CD4-positive, alpha-beta T cell (primary cell): ENCODE measurements at places on chromosomes 2 and 18.

DNA sequence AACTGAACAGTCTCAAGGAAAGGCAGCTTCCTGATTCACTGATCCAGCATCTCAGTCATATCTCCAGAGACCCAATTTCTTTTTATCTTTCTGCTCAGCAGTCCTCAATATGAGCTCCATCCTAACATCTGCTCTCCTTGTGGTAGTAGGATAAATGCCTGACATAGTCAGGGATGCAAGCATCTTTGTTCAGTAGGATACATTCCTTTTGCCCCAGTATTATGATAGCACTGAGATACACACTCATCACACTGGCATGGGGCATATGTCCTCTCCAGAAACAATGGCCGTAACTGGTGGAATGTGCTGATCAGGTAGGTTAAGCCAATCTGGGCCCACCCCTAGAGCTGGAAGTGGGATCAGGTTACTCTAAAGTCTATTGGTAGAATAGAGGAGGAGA, 207.2 kb downstream of the ETAA1 start:
- DNase-seq = no peak

DNA sequence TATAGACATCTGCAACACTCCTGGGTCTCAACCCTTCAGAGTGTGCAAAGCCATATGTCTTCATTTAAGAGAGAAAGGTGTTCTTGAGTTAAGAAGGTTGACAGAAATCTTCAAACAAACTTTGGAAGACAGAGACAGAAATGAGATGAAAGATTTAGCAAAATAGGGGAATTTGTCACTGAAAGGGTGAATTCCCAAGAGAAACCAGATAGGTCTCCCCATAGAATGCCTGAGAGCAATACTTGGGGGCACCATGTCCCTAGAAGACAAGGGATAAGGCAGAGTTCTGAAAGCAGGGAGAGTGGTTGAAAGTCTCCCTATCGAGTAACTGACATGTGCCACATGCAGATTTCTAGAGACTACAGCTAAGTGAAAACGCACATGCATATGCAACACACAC, 50.0 kb downstream of the AP1S3 start:
- no peak for DNase-seq

DNA sequence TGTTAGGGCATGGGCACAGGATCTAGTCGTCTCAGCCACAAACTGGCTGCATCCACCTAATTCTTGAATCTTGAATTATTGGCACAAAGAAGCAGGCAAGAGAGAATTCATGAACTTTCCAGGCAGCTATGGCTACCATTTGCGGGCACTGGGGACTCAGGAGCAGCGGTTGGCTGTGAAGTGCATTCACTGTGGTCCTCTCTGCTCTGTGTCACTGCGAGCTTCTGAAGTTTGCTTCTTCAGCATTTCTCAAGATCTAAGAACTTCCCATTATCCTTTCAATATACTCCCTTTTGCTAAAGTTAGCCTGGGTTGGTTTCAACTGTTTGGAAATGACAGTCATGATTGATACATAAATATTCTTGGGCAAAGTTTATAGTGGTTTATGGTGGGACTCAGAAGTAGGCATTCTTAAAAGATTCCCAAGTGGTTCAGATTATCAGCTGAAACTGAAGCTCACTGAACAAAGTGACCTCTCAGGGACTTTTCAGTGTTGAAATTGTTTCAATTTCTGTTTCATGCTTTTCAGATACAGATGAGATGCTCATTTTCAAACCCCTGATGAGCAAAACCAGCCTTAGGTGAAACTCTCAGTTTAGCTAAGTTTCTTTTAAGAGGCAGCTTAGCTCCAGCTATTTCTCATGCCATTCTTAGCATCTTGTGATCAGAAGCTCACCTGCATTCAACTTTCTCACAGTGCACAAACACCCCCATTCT, 1258.3 kb upstream of the GYPC start:
- no peak for DNase-seq

- no peak for DNase-seq
Measured at GRCh38 chr2:83941886-83942285, 517.2 kb downstream of the SUCLG1 start.

- no peak for DNase-seq
Measured at GRCh38 chr18:61340148-61340547, 6.9 kb downstream of the CDH20 start.

GRCh38 chr18:80074697-80075096, 34.4 kb upstream of the ADNP2 start:
- DNase-seq = no peak

- DNase-seq = no peak
Measured at GRCh38 chr18:79545736-79546171, 133.8 kb upstream of the CTDP1 start.

DNA sequence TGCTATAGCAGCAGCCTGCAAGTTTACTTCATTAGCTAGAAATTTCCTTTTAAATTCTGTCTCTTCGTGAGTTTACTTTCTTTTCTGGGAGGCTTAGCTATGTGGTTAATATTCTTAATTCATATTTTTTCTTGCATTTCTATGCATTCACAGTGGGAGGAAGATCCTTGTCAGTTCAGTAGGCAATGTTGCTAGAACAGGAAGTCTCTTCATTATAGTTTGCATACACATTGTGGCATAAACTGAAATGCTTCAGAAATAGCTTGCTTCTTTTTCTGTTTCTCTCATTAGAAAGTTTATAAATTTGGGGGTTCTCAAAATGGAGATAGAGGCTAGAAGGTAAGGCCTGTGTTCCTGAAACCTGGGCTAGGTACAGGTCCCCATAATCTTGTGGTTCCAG, 8.1 kb upstream of the ARHGAP15 start:
- DNase-seq = no peak

GRCh38 chr18:78771496-78772359, 207.9 kb upstream of the SALL3 start:
- no peak for DNase-seq

- DNase-seq = no peak
Measured at GRCh38 chr18:52403291-52404021, 63.5 kb downstream of the DCC start.

DNA sequence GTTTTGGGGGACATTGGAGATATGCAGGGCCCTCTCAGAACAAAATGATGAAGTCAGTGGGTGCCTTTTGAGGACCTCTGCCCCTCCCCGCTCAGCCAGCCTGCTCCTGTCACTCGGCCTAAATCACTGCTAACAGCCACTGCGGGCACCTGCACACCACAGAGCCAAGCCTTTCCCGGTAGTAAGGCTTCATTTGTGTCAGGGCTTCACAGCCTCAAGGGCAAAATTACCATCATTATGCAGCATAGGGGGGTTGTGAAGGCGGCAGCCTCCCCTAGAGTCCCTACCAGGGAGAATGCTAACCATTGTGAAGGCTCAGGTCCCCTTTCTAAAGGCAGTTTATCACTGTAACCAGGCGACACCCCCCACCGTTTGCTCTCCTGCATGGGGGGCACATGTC, 519.8 kb upstream of the MYT1L start:
- DNase-seq = no peak

DNA sequence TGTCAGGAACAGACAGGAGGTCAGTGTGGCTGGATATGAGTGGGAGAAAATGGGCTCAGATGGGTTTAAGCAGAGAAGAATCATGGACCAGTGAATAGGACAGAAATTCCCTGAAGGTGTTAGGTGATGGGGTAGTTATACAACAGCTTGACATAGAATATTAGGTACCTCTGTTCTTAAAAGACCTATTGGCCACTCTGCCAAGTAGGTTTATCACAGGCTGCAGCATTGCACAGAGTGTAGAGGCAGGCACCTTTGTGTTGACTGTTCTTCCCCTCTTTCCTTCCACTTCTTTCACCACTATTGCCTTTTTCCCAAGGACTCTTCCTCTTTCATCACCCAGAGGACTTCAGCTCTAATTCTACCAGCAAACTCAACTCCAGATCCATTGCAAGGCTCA, 274.4 kb downstream of the CDCA7 start:
- DNase-seq = no peak

- no peak for DNase-seq
Measured at GRCh38 chr18:9094307-9095226, 7.9 kb upstream of the NDUFV2 start.

- peak; percentile 66 for DNase-seq
Measured at GRCh38 chr2:10493634-10494281, 45.6 kb upstream of the ODC1 start.

GRCh38 chr18:34600158-34600557, 109.9 kb upstream of the DTNA start:
- DNase-seq = no peak

DNA sequence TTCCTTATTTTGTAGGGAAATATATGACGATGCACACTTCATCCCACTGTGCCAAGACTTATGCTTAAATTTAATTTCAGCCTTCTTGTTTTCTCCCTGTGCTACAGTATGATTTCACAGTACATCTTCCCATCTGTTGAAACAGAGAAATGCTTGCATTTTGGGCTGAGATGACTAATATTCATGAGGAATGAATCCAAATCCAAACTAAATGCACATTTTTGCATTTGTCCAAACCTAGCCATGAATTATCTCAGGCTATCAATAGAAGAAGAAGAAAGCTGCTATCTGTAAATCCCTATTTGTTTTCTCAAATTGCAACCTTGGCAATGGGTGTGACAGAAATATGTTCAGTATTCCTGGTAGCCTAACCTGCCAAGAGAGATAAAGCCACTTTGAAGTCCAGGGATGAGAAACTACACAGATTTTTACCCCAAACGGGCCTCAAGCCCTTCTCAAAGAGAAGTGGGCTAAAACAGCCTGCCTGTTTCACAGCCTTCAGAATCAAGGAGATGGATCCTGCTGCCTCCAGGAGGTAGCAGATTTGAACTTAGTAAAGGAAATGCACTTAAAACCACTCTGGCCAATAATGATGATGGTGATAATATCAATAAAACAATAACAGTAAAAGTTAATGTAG, 306.9 kb upstream of the NT5C1B start:
- DNase-seq = no peak

DNA sequence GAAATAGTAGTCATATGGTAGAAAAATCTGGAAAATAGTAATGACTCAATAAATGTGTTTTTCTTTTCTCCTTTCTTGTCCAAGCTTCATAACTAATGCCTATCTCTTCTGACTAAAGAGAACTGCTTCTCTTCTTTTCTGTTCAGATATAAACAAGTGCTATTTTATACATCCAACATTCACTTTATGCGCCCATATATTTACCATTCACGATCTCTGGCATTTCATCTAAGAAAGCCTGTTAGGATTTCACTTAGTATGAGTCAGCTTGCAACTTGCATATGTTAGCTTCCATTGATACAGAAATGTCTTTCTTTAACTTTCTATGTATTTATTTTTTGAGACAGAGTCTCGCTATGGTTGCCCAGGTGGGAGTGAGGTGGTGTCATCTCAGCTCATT, 224.9 kb downstream of the VAPA start:
- no peak for DNase-seq

- no peak for DNase-seq
Measured at GRCh38 chr2:38747007-38747424, 4.1 kb downstream of the SRSF7 start.

- no peak for DNase-seq
Measured at GRCh38 chr2:238790833-238791230, 57.1 kb upstream of the TWIST2 start.

DNA sequence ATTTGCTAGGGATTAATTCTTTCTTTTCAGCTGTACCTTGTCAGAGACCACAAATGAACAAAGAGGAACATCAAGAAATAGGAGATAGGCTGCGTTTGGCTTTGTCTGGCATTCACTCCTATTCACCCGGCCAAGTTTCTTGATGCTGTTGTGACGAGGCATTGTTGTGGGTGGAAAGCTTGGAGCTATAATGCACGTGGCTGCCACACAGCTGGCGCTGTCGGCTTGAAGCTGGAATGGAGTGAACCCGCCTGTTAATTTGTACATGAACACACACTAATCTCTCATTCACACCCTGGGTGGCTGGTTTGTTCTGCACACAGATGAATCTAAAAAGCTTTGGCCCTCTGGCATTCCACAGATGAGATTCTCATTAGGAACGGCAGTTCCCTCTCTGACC, 274.9 kb upstream of the GYPC start:
- no peak for DNase-seq

DNA sequence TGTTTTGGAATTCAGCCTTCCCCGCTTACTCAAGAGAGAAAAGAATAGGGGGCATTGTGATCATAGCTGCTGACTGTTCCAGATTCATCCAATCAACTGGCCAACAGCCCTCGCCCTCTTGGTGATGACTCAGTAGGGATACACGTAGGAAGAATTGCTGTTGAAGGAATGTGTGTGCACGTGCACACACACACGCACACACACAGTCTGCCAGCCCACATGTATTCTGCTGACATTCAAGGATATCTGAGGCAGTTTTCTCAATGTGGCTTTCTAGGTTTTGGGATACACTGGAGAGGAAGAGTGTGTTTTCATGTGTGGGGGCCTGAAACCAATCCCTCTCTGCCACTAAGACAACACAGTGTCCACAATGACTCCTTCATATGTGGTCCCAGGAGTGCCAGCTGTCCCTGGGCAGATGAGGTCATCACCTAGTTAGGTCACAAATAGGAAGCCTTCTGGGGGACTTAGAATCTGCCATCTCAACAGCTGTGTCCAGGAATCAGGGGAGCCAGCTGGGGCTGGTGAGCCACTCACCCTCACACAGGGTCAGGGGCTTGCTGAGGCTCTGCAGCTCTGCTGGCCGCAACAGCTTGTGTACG, 352.6 kb downstream of the SS18 start:
- DNase-seq = no peak

DNA sequence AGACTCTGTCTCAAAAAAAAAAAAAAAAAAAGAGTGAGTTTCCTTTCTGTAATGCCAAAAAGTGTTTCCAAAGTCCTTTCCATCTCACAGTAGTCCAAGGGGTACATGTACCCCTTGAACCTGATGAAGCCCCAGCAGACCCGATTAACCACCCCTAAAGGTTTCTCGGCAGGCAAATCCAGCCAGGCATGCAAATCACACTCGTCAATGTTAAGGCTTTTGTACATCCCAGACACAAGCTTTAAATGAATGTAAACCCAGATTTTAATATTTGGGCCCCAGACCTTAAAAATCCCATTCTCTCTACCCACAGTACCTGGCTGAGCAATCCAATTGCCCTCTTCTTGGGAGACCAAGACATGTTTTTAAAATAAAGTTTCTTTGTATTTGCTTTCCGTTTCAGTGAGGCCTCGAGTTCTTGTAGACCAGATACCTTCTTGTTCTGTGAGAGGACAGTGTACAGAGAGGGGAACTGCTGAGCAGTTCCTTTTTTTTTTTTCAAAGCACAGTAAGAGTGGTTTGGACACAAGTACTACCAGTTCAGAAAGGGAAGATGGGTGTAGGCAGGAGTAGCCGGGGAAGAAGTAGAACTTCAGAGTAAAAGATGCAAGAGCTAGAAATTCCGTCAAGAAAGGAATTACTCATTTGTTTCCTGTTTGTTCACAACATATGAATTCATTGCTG, at the start of gene NLRC4:
Gene NLRC4, minus strand, starts transcription at position 465 of the 684 bp plus-strand sequence. CDS start 8,111 bp downstream, outside the sequence.
- no peak for DNase-seq

GRCh38 chr2:45404807-45405297, 206.2 kb downstream of the SRBD1 start:
- no peak for DNase-seq

- no peak for DNase-seq
Measured at GRCh38 chr18:33720133-33720532, 142.1 kb downstream of the ASXL3 start.
